Stimulated activated CD4-positive, alpha-beta T cell treated with anti-CD3 and anti-CD28 coated beads, Interleukin-2, amount 100 ng/mL, for 24 hours (primary cell): ENCODE measurements at places on chromosomes 16 and 17.

DNA sequence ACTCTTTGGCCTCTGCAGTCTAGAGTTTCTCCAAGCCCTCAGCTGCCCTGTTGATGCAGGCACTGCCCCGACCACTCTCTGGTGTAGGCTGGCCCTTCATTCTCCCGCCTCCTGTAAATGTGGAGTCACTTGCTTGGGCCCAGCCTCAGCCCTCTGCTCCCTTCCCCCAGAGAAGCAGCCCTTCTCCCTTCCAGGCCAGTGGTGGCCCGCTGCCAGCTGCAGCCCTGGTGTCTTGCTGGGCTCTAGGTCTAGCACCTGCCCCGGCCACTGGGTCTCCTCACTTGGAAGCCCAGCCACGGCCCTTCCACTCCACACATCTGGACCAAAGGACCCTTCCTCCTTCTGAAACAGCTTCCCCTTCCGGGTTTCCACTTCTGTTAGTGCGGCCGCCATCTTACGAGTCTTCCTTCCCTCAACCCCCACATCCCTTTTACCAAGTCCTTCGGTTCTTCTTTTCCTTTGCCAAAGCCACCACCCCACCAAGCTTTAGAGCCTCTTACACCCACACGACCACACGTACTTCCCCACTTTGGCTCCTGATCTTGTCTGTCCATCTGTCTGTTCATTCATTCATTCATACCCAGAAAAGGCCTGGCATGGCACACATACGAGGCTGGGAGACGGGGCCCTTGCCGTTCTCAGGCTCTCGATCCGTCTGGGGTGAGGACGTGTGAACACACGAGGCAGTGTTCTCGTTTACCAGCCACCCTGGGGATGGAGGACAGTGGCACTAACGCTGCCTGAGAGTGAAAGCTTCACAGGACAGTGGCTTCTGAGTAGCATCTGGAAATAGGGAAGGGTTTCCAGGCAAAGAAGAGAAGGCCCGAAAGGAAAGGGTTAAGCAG, 68.0 kb downstream of the ABR start:
- no peak for DNase-seq

DNA sequence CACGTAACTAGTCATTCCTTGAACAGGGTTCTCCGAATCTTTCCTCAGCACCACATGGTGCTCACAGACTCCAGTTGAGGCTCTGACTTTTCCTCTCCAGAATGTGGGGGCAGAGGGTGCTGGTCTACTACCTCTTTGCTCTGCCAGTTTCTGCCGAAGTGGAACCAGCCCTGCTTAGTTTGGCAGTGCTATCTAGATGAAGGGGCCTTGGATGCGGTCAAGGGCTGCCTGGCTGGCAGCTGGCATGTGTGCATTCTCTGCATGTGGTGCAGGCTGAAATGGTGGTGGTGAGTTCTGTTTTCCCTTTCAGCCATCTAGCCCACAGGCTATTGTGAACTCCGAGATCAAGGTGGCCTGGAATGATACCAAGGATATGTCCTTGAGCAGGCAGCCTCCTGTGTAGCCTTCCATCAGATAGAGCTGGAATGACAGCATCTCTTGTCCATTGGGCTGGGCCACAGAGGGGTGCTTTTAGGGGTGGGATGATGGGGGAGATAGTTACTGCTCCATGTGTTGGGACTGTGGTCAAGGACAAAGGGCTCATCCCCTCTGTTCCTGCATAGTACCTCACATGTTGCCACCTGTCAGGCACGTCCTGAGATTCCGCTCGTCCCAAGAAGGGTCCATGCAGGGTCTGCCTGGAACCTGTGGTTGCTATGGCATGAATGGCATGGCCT, 2.0 kb downstream of the DYNLL2 start:
- DNase-seq, result no peak

GRCh38 chr16:69568676-69569075, 2.9 kb downstream of the NFAT5 start:
- DNase-seq, result no peak

DNA sequence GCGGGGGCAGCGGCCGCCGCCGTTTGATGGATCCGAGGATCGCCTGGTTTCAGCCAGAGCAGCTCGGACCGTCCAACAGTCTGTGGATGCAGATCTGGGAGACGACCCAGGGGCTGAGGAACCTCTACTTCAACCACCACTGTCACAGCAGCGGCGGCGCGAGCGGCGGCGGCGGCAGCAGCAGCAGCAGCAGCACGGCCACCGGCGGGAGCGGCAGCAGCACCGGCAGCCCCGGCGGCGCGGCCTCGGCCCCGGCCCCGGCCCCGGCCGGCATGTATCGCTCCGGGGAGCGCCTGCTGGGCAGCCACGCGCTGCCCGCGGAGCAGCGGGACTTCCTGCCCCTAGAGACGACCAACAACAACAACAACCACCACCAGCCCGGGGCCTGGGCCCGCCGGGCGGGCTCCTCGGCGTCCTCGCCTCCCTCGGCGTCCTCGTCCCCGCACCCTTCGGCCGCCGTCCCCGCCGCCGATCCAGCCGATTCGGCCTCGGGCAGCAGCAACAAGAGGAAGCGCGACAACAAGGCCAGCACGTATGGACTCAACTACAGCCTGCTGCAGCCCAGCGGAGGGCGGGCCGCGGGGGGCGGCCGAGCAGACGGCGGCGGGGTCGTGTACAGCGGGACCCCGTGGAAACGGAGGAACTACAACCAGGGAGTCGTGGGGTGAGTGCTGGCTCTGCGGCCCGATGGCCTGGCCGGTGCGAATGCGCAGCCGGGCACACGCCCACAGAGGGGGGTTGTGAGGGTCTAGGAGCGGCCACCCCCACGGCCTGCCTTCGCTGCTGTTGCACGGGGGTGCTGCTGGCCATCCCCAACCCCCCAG, 702 bp downstream of the TENT4B start:
- DNase-seq, result peak; percentile 46

DNA sequence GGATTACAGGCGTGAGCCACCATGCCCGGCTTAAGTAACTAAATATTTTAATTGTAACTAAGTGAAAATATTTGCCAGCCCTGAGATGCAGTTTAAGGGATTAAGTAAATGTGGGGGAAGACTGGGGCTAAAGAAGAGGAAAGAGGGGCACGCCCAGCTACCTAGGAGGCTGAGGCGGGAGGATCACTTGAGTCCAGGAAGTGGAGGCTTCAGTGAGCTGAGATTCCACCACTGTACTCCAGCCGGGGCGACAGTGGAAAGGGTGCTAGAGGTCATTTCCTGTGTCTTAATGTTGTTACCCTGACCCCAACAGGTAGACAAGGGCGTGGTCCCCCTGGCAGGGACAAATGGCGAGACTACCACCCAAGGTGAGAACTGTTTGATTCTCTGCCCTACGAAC, 2.8 kb downstream of the ALDOA start:
- DNase-seq, result no peak
